ENCODE measurements at places on chromosomes 5 and 9.
A peak's percentile ranks its signal among the peaks of the same experiment; 100 is the strongest.

DNA sequence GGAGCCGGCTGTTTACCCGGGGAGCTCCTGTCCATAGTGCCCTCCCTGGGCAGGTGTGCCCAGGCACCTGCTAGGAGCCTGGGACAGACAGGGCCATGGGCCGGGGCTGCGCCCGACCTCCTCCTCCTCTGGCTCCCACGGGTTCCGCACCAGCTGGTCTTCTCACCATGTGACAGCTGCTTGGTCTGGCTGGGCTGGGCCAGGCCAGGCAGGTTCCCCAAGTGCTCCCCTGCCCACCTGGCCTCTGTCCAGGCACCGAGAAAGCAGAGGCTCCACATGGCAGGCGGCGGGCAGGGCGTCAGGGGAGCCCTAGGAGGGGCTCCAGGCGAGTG is 60.0 kb downstream of the OLFM1 start:
- no peak for DNase-seq

GRCh38 chr5:156402387-156402921 is 75.5 kb downstream of the SGCD start:
- DNase-seq: no peak

- DNase-seq: peak; percentile 40
Observed at GRCh38 chr5:134541736-134542376, 16.4 kb downstream of the JADE2 start.

DNA sequence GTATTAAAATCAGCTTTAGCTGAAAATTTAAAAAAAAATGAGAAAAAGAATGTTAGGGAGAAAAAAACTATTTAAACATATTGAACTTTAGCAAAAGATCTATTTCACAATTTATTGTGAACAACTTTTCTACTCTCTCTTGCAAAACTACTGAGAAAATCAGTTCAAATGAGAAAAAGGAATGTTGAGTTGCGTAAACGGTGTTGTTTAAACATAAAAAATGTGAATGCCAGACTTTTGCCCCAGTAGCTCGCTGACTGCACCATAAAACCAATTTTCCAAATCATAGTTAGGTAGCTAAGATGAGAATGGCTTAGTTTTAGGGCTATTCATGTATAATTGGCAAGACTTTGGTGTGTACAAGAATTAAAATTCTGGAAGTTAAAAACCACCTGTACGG is 13.4 kb upstream of the RAD23B start:
- DNase-seq: no peak

GRCh38 chr5:1654786-1655495 is 131.2 kb upstream of the LPCAT1 start:
- DNase-seq: no peak

DNA sequence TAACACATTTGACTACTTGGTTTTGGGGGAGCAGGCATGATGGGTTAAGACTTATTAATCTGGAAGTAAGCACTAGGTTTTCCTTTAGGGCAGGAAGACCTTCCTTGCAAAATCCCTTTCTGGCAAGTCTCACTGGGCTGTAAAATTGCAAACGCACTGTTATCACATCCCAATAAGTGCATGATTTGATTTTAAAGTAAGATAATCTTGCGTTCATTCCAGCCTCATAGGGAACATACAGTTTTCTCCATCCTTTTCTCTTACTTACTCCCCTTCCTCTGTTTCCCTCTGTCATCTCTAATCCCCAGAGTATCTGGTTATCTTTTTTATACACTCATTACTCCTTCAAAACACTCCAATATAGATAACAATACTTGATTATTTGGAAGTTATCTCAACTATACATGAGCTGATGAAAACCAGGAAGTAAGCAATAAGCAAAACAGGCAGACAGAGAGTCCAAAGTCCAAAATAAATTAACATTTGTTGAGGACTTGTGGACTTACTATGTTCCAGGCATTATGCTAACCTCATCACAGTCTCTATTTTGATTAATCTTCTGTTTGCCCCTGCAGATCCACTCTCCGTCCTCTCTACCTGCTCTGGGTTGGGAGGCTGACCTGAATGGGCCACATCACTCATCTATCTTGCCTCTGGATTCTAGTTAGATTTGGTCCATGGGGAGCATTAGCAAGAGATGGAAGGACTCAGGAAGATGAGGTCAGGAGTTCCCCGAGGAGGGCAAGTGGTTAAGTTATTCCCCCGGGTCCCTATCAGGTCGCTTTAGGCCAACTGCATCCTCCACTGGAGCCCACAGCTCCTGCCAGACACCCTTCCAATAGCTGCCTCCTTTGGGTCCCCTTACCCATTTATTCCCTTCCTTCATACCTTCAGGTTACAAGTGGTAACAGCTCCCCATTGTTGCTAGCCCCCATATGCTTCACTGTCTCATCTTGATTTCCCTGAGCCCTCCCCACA is 60.2 kb downstream of the SLC22A5 start:
- no peak for DNase-seq

- DNase-seq: no peak
Observed at GRCh38 chr9:76036762-76037161, 146.3 kb downstream of the PCSK5 start.

GRCh38 chr5:60370508-60370907 is 329.5 kb downstream of the DEPDC1B start:
- no peak for DNase-seq

- DNase-seq: no peak
Observed at GRCh38 chr5:57466544-57466943, 16.1 kb downstream of the ACTBL2 start.

DNA sequence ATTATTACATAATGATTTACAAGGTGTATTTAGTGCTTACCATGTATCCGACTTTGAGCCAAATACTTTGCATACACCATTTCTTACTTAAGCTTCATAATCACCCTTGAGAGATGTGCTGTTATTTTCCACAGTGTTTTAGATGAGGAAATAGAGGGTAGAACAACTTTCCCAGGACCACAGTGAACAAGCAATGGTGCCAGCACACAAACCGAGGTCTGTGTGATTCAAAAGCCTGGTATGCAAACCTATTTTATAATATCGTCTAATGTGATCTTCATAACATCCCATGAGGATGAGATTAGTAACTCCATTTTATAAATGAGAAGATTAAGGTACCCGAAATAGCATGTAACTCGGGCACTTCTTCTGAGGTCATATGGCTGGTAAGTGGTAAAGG is 294.7 kb downstream of the NSG2 start:
- no peak for DNase-seq

DNA sequence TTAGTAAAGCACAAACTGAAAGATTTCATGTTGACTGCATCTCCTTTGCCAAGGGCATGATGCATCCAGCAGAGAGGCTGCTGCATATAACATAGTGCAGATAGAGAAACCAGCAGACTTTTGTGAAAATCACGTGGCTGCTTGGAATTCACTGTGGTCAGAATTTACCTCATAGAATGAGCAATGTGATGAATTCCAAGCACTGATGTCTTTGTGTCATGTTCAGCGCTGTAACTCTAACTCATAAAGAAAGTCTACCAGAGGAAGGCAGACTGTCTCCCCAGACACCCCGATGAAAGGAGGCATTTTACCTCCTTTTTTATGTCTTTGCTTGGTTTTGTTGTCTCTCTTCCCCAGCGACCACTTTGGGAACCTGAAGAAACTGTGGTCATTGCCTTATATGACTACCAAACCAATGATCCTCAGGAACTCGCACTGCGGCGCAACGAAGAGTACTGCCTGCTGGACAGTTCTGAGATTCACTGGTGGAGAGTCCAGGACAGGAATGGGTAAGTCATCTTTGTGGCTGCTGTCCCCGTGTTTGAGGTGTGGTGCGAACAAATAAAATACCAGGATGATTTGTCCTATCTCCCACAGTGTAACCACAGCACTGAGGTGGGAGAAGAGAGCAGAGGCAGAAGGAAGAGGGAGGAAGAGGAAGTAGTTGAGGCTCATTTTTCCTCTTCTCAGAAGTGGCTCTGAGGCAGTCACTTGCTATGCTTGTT is 42.0 kb downstream of the ITK start:
- DNase-seq: no peak

GRCh38 chr5:131579917-131580671 is 54.9 kb downstream of the RAPGEF6 start:
- no peak for DNase-seq

- DNase-seq: no peak
Observed at GRCh38 chr5:14243766-14244165, 100.6 kb downstream of the TRIO start.

GRCh38 chr5:79840084-79840990 is 150.7 kb downstream of the CMYA5 start:
- DNase-seq: no peak

DNA sequence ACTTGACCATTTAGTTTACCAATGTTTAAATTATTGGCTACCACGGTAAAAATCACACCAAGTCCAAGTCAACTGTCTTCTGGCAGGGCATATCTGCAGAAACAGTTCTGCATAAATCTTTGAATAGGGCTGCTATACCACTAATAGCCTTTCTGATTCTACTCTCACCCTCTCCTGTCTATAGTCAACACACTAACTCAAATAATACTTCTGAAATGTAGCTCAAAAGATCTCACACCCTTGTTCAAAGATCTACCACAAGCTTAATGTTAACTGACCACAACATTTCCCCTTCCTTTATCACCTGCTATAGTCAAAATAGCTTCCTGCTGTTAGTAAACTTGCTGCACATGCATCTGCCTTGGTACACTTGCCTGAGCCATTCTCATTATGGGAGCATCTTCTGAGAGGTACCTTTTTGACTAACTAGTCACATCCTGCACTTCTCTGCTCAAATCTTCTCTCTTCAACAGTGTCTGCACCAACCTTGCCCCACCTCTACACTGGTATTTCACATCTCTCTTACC is 319.4 kb downstream of the CDH10 start:
- DNase-seq: no peak

- DNase-seq: no peak
Observed at GRCh38 chr9:72947984-72948465, 4.8 kb downstream of the ALDH1A1 start.

- no peak for DNase-seq
Observed at GRCh38 chr9:131228988-131229387, 47.3 kb downstream of the FAM78A start.

DNA sequence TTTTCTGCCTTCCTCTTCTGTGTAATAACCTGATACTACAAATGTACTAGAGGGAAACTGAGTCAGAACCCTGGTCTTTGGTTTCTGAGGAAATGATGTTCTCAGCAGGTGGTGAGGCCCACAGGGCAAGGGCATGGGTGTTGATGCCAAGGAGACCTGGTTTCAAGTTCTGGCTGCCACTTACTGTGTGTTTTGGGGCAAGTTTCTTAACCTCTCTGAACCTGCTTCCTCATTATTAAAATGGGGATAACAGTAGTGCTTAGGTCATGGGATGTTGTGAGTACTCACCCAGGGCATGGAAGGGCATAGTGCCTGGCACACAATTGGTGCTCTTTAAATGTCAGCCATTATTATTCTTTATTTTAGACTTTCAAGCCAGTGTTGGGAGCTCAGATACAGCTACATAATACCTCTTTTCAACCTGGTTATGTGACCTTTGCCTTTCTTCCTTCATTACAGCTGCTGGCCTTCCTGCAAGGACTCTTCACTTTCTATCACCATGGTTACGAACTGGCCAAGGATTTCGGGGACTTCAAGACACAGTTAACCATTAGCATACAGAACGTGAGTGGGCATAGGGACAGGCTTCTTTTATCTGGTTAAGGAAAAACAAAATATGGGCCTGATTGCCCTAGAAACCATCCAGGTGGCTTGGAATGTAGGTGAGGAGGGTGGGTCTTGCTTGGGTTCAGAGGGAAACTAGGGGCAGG is 131.5 kb downstream of the ARHGAP26 start:
- no peak for DNase-seq

Data from suppressor macrophage treated with lipopolysaccharide for 1 hour (primary cell).